Activated CD4-positive, alpha-beta memory T cell treated with anti-CD3 and anti-CD28 coated beads, Interleukin-2, amount 10 ng/mL, durations not matched to agents 7 days and 5 days (primary cell): ENCODE measurements at places on chromosomes 6 and 20. TPM values are rescaled to one million over a fixed set of nuclear protein-coding genes. Genes with fewer than 3 reads are reported as not detected.

ANKRD66 gene
- total RNA-seq, result not detected

OVOL2 gene
- 0.25 TPM for total RNA-seq

DNA sequence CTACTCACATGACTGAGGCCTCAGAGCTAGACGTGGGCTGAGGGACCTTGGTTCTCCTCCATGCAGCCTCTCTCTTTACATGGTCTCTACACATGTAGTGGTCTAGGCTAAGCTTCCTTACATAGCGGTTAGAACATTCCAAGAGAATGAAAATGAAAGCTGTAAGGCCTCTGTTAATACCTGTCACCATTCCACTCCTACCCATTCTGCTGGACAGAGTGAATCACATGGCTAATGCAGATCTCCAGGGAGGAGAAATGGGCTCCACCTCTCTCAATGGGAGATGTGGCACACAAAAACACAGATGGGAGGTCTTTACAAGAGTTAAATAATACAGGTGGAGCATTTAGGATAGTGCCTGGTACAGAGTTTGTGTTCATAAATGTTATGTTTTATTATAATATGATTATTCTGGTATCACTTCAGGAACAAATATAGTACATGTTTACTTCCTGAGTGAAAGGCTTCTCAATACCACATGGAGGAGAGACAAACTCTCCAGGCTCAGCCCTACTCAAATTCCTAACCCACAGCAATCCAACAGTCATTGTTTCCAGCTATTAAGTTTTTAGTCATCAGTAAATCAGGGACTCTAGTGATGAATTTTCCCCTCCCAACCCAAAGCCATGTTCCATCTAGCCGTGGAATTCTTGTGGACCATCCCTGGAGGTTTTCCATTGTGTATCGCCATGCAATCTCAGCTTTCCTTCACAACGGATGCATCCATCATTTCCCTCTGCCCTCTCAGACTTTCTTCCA lies 57.9 kb downstream of the ISM1 start:
- no peak for DNase-seq

GRCh38 chr6:13742961-13743735 lies 31.5 kb upstream of the RANBP9 start:
- no peak for DNase-seq

GRCh38 chr6:154386848-154387717 lies 30.5 kb upstream of the IPCEF1 start:
- DNase-seq, result no peak

DNA sequence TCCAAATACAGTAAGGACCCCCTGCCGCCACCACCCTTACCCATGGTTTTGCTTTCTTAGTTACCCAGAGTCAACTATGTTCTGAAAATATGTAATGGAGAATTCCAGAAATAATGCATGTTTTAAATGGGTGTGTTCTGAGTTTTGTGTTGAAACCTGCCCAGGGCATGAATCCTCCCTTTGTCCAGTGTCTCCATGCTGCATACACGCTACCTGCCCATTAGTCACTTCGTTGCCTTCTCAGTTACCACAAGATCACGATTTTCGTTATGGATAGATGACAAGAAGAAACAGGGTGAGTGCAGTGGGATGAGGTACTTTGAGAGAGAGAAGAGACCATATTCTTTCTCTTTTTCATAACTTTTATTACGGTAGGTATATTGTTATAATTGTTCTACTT lies 10.6 kb downstream of the FARS2 start:
- no peak for DNase-seq

GRCh38 chr20:54113566-54113965 lies 43.2 kb upstream of the BCAS1 start:
- DNase-seq, result no peak

DNA sequence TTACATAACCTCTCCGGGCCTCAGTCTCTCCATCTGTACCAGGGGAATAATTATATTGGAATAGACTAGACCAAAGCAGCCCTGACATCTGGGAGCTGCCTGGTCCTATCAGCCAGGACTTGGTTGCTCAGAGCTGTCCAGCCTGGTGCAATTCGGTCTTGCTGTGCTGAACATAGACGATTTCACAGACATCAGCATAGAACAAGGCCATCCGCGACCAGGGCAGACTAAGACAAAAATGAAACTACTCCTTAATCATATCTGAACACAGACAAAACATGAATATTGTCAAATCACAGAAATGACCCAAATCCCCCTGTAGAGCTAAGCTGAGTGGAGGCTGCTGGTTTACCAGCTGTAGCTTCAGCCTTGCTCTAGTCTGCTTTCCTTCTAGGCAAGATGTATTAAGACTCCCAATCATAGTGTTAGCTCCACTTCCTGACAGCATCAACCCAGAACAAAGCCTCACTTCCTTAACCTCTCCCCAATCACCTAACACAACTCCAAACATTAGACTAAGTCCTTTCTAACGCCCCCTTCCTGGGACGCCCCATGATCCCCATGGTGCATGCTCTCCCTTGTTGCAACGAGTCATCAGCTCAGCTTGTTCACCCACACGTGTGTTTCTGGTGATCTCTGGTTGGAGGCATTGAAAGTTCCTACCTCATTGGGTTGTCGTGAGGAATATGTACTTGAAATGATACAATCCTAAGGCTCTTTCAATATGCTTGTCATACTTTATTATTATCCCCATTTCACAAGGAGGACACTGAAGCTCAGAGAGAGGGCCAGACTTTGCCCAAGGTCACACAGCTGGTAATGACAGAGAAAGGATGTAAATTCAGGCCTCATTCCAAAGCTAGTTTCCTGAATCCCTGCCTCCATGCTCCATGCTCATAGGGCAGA lies 3.5 kb upstream of the MAPK13 start:
- no peak for DNase-seq

DNA sequence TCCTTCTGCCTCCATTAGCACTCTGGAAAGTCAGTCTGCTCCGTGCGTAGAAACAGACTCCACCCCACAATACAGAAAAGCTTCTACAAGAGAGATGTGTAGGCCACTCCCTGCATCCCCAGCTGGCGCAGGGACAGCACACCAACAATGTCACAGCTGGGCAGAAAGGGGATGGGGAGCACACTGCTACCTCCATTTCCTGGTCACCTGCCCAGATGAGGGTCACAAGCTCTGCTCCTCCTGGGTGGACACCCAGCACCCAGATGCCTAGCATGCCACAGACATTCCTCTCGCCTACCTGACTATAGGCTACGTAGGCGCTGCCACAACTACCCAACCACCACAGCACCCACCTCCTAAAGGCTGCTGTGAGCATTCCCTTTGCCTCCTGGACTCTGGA lies 12.2 kb downstream of the BEND3 start:
- no peak for DNase-seq

DNA sequence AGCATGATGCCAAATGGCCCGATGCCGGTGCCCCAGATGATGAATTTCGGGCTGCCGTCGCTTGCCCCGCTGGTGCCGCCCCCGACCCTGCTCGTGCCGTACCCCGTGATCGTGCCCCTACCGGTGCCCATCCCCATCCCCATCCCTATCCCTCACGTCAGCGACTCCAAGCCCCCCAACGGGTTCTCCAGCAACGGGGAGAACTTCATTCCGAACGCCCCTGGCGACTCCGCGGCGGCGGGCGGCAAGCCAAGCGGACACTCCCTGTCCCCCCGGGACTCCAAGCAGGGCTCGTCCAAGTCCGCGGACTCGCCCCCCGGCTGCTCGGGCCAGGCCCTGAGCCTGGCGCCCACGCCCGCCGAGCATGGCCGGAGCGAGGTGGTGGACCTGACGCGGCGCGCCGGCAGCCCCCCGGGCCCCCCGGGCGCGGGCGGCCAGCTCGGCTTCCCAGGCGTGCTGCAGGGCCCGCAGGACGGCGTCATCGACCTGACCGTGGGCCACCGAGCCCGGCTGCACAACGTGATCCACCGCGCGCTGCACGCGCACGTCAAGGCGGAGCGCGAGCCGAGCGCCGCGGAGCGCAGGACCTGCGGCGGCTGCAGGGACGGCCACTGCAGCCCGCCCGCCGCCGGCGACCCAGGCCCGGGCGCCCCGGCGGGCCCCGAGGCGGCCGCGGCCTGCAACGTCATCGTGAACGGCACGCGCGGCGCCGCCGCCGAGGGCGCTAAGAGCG lies 144.6 kb downstream of the SOBP start:
- DNase-seq, result no peak

SMOC2 gene
- total RNA-seq, result not detected

DNA sequence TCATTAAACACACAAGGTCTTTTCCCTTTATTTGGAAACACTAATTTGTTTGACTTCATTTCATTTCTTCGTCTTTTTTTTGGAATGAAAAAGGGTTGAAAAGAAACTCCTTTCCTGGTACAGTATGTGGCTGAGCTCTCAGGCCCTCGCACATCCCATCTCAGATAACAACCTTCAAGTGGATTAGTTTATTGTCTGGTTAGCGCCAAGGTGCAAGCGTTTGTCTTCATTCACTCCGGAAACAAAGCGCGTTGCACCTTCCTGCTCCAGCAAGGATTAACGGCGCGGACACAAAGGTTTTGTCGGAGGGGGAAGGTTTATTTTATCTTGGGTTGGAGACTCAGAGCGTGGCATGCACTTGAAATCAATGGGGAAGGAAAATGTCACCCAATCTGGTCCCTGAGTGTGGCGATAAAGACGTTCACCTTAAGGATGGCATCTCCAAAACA lies 5.3 kb upstream of the NKX2-2 start:
- DNase-seq, result no peak

DDRGK1 gene
- total RNA-seq, result 66.6 TPM

HLA-DRA gene
- 204 TPM for total RNA-seq

EPPIN gene
- not detected for total RNA-seq

GRCh38 chr6:42877695-42878094 lies 1.7 kb upstream of the RPL7L1 start:
- DNase-seq, result no peak

- DNase-seq, result no peak
Observed at GRCh38 chr20:24134284-24134683, 145.7 kb upstream of the GGTLC1 start.

DNA sequence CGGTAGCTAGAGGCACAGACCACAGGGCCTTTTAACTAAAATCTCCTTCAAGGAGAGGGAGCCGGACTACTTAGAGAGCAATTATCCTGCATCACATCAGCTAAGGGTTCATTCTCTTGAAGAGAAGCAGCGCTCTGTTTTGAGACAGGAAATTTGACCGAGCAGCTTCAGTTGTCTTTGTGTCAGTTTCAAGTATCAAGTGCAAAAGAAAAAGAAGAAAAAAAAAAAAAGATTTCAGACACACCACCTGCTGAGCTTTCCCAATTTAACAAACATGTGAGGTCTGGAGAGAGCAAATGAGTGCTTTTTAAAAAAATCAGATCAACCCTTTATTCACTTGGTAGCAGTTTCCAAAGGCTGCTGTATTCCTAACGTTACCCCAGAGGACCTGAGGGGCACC lies 273.5 kb upstream of the POU3F2 start:
- no peak for DNase-seq

SDCBP2 gene
- 3.2 TPM for total RNA-seq

DNA sequence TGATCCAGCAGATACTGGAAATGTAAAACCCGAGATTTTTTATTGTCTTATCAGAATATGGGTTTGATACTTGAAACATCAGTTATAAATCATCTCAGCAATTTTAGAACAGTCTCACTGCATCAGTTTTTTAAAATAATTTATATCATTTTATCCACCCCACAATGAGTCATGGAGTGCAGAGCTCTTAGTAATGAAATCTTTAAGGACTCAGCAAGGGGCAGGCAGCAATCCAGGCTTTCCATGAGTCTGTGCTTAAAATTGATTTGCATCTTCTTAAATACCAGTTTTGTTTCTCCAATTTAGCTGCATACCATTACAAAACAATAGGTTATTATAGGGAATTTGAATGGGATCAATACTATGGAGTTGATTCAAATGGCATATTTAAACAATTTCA lies 832.3 kb downstream of the C6orf118 start:
- DNase-seq, result no peak

DNA sequence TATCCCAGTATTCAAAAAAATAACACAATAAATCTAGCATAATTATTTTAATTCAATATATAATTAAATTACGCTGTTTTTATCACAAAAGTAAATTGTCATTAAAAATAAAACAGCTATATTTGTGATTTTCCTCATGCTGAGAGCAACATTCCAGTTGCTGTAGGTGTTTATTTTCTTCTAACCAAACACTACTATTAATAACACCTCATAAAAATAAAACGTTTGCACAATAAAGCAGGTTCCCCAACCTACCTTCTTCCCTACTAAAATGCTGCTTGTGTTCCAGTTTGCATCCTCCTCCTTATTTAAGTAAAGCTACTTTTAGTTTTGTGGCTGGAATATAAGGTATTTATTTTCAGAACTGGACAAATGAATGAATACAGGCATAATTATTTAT lies 108.2 kb upstream of the LGSN start:
- no peak for DNase-seq

DNA sequence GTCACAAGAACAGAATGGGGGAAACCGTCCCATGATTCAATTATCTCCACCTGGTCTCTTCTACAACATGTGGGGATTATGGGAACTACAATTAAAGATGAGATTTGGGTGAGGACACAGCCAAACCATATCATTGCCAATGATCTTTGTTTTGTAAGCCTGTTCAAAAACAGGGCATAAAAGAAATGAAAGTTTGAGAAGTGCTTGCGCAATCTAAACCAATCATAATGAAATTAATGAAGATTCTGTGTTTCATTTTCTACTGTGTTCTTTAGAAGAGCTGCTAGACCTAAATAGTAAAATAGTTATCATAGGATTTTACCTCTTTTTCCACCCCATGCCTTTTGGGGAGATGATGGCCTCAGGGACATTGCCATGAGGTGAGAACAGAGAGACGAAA lies 761.3 kb downstream of the HDGFL1 start:
- no peak for DNase-seq

GRCh38 chr6:63806573-63806913 lies 170.9 kb downstream of the PHF3 start:
- DNase-seq, result no peak

SEMG1 gene
- not detected for total RNA-seq

DNA sequence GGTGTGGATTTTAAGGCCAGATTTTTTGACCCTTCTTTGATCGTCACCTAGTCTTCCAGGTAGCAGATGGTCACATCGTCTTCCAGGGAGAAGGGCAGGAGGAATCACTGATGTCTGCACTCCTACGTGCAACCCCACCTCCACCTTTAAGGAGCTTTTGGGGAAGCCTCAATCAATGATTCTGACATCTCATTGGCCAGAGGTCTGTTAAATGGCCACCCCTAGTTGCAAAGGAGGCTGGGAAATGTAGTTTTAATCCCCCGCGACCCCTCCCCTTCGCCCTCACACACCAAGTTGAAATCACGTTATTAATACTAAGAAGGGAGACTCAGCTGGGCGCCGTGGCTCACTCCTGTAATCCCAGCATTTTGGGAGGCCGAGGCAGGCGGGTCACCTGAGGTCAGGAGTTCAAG lies 151.4 kb downstream of the BCAS1 start:
- no peak for DNase-seq

- no peak for DNase-seq
Observed at GRCh38 chr20:10247440-10247839, 28.8 kb downstream of the SNAP25 start.

DNA sequence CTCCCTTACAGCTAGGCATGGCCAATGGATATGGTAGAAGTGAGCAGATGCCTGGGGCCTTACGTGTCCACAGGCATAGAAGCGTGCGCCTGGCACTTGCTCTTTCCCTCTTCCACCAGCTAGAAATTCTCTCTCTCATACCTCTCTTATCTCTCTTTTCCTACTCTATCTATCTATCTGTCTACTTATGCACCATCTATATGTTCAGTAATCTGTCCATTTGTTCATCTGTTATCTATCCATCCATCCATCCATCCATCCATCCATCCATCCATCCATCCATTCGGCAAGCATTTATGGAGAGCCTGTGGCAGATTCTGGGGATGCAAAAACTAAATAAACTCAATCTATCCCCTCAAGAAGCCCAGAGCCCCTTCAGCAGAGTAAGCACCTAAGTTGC lies 70.2 kb downstream of the KCNB1 start:
- no peak for DNase-seq

- no peak for DNase-seq
Observed at GRCh38 chr6:159687341-159687740, 5.7 kb downstream of the SOD2 start.
